ENCODE measurements at places on chromosomes 3 and 15. TPM values are rescaled to one million over a fixed set of nuclear protein-coding genes. Genes with fewer than 3 reads are reported as not detected.

ROPN1 gene
- not detected for total RNA-seq

PLOD2 gene
- 240 TPM for total RNA-seq

STRA6 gene
- 3.5 TPM for total RNA-seq

SUSD5 gene
- total RNA-seq, result 0.98 TPM

CMTM8 gene
- total RNA-seq, result 4.6 TPM

DNA sequence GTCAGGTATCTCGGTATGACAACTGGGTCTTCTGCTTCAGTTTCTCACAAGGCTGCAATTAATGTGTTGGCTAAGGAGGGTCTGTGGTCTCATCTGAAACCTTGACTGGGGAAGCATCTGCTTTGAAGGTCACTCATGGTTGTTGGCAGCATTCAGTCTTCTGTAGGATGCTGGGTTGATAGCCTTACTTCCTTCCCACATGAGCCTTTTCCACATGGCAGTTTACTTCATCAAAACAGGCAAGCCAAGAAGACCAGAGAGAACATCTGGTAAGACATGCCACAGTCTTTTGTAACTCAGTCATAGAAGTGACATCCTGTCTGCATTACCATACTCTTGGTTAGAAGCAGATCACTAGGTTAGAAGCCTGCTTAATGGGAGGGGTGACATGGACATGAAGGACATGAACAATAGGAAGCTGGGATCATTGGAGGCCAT, 49.5 kb downstream of the CMC1 start:
- DNase-seq, result no peak

DNA sequence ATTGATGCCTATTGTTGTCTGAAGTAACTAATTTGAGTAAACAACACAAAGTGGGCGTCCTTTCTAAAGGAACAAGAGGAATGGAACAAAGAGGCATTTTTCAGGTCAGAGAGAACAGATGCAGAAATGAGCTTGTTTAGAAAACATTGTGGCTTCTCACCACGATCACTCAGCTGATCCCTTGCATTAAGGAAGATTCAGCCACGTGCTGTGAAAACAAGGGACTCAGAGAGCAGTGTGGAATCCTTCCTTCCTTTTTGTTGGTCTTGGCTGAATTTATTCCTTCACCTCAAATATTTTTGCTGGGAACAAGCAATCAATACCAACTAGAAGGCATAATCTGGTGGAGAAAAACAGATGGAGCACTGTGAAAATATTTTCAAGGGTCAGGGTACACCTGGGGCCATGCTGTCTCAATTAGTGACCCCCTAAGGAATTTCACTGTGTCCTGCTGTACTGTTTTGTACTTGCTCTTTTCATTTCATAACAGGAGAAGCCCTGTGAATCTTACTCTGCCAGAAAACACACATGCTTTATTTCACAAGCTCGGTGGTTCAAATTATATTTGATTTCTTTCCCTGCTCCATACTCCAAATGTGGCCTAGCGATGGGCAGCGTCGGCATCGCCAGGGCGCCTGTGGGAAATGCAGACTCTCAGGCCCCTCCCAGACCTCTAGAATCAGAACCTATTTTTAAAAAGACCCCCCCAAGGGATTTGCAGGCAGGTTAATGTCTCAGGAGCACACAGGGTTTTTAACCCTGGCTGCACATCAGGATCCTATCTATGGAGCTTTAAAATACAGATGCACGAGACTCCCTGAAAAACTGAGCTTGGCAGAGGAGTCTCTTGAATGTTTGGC, 11.6 kb upstream of the SLC6A20 start:
- no peak for DNase-seq

DNA sequence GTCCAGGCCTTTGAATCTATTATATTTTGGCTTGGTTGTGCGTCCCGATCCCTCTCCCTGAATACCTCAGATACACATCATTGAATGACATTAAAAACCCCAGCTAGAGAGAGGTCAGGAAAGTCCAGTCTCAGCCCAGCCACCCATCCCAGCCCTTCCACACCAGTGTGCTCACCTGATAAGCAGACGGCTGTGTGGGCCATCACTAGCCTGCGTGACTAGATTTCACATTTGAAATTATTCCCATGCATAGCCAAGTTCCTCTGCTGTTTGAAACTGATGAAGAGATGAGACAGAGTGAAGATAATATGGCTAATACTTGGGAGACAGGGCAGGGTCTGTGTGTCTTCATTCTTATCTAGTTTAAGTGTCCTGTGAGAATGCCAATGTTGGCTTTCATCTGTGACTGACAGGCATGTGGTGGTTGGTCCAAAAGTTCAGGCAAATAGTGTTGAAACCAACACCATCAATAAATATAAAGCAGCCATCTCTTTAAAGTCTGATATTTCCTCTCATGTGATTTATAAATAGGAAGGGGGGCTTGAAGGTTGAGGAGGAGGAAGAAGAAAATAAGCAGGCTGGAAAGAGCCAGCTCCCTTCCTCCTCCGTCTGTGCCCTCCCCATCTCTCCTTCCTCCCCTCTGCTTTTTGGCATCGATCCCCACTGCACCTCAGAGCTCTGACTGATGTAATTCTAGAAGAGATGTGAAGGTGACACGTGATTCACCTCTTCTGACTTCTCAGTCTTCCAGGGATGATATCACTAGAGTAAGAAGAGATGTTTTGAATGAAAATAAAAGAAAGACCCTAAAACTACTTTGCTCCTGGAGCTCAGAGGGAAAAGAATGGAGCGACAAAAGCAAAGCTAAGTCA, 5.1 kb downstream of the FAM43A start:
- peak; percentile 71 for DNase-seq

DNA sequence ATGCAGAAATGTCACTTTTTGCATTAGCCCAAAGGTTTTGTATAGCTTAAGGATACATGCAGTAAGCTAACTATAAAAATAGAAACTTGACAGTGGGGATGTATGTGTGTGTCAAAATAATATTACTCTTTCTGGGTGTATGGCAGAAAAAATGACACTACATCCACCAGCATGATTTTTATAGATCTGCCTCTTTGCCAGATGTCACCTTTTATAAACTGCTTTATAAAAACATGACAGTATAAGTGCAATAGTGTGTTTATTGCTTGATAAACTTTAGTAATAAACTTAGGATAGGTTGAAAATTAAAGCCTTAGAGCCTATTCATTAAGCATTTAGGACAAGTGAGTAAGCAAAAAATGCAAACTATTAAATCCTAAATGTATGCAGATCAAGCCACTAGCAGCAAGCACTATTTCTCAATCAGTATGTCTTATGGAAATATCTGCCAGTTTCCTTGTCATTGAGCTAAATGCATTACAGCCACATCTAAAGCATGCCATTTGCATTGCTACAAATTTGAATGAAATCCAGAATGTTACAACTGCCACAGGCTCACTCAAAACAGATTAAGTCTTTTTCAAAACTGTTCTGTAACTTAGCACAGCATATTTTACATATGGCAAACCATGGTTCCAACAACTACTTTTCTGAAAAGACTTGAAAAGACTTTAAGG, 935.0 kb downstream of the FHIT start:
- peak; percentile 20 for DNase-seq

DNA sequence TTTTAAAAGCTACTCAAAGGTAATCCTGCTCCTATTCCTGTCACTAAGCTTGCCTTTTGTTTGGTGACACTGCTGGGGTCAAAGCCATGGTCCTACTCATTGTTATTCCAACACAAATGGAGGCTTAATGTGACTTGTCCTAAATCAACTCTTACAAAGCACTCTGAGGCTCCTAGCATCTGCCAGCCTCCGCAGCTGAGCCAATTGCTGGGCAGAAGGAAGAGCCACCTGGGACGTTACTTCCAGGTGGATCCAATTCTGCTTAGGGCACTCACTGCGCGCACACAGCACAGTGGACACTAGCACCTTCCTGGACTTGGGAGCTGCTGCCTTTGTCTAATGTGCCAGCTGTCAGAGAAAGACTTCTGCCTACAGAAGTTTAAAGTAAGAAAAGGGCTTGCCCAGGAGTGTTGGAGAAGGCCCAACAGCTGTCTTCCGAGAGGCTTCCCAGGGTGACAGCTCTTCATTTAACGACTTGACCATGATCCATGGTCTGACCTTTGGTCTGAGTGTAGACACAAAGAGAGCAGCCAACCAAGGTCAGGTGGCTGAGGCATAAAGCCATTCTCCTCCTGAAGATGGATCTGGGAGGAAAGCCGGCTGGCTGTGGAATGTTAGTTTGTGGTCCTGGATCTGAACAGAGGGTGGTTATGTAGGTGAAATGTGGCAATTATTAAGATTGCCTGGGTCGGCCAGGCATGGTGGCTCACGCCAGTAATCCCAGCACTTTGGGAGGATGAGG, 102.2 kb downstream of the AQP9 start:
- DNase-seq, result no peak

DNA sequence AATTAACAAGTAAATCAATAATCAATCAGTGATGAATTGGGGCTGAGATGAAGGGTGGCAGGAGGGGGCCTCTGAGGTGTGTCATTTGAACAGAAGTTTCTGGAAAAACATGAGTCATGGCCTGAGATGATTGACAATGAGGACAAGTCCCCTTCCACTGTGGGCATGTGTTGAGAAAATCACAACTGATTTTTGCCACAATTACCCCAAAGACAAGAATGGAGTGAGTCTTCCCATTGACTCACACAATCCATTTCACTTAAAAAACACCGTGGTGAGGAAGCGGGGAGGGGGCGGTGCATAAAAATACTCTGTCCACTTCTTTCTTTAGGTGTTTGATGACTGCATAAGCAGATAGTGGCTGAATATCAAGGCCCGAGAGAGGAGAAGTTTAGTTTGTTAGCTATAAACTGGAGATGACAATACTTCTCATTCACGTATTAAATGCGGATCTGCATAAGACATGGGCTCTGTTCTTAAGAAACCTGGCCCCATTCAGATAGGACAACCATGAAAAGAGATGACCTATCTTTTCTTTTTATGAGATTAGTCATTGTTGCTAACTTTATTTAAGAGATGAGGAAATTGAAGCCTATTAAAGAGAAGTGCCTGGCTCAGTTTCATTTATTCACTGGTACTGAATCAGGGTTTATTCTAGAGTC, 34.7 kb downstream of the SHC4 start:
- DNase-seq, result peak; percentile 88

- peak; percentile 9 for DNase-seq
Observed at GRCh38 chr15:47246317-47246716, 471.0 kb upstream of the SEMA6D start.

DNA sequence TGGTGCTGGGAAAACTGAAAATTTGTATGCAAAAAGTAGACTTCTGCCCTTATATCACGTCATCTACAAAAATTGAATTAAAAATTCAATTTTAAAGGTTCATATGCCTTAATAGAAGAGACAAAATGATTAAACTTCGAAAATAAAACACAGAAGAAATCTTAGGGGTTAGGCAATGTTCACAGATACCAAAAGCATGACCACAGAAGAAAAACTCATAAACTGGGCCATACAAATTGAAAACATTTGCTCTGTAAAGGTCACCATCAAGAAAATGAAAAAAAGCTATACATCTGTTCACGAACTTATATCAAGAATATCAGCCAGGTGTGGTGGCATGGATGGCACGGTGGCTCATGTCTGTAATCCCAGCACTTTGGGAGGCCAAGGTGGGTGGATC, 245.1 kb downstream of the PCCB start:
- DNase-seq, result no peak

- no peak for DNase-seq
Observed at GRCh38 chr3:127700406-127700805, 27.7 kb downstream of the ABTB1 start.

- DNase-seq, result no peak
Observed at GRCh38 chr3:3392946-3393345, 213.5 kb upstream of the CRBN start.

DNA sequence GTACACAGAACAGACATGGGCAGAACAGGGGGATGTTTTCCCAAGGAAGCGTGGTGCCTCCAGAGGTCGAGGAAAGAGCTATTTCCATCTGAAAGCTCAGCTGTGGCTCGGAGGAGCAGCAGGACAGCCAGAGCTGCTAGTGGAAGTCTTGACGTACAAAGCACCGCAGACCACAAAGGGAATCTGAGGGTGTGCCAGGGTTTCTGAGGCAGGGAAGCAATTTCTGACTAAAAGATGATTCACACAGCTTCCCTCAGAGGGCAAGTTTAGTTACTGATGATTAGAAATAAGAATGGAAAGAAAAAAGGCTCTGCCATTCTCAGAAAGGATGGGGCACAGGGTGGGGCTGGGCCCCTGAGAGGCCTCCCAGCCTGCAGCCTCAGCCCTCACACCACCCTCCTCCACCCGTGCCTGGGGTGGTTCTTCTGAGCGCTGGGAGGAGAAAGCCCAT, 45.8 kb upstream of the SEC13 start:
- peak; percentile 95 for DNase-seq

DNA sequence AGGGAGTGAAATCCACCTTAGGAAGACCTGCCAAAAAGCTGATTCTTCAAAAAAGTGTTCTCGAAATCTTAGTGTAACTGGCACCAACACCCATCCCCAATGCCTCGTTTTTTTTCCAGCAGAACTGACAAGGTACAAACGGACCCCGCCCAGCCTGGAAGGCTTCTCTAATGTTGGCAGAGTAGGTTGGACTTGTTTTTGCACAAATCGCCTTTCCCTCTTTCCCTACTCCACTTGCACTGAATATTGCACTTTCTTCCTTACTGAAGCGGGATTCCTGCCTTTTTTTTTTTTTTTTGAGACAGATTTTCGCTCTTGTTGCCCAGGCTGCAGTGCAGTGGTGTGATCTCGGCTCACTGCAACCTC, 544 bp upstream of the TIMMDC1 start:
- peak; percentile 42 for DNase-seq

DNA sequence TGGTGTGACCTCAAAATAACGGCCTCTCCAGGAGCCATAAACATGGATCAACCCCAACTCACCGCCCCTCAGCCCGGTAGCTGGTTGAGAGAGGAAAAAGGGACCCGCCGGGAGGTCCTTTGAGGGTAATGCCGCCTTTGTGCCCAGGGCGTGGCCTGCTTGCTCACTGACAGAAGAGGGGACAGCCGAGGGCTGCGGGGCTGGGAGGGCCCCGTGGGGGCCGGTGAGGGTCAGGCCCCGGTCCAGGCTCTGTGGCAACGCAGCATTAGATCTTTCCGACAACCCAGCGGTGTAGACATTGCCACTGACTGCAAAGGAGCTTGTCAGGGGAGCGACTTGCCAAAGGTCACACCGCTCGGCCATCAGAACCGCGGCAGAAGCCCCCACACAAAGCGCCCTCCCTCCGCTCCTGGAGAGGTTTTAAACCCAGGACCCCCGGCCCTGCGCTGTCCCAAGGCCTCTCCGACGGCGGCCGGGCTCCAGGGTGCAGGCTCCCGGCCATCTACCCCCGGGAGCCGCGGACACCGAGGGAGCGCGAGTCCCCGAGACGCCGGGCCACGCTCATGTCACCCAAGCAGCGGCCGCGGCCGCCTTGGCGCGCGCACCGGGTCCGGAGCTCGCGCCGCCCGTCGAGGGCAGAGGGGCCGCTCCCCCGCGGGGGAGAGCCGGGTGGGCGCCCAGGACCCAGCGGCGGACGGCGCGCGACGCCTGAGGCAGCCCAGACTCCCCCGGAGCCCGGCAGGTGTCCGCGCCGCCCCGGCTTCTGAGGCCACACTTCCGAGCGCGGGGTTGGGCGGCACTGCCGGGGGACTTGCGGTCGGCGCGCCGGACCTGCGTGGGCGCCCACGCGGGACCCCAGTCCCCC, 975 bp downstream of the PCSK6 start:
- DNase-seq, result no peak

- peak; percentile 75 for DNase-seq
Observed at GRCh38 chr3:98732286-98733052, 30.7 kb upstream of the ST3GAL6 start.

GRCh38 chr3:45333549-45333948, 54.8 kb upstream of the LARS2 start:
- peak; percentile 61 for DNase-seq

- no peak for DNase-seq
Observed at GRCh38 chr15:31017311-31017710, 25.9 kb upstream of the MTMR10 start.

- no peak for DNase-seq
Observed at GRCh38 chr15:74425630-74426029, 8.1 kb downstream of the SEMA7A start.

Data from M059J (cell line).